Right lung (tissue), 10 donors: ENCODE measurements at places on chromosomes 1 and 21. TPM values are rescaled to one million over a fixed set of nuclear protein-coding genes. Genes with fewer than 3 reads are reported as not detected.

Gene MAP3K21
- 24.8 TPM for polyA plus RNA-seq

Gene TBX15
- 2.4 TPM for polyA plus RNA-seq

Gene SPATA1
- polyA plus RNA-seq = 3.5 TPM

Gene SPATA46
- 0.76 TPM for polyA plus RNA-seq

Gene SLC6A9
- 12.6 TPM for polyA plus RNA-seq

Gene PRAMEF13
- polyA plus RNA-seq = not detected

Gene A3GALT2
- 0.15 TPM for polyA plus RNA-seq

- DNase-seq = no peak
Measured at GRCh38 chr1:37944816-37945215, 2.0 kb downstream of the INPP5B start.

DNA sequence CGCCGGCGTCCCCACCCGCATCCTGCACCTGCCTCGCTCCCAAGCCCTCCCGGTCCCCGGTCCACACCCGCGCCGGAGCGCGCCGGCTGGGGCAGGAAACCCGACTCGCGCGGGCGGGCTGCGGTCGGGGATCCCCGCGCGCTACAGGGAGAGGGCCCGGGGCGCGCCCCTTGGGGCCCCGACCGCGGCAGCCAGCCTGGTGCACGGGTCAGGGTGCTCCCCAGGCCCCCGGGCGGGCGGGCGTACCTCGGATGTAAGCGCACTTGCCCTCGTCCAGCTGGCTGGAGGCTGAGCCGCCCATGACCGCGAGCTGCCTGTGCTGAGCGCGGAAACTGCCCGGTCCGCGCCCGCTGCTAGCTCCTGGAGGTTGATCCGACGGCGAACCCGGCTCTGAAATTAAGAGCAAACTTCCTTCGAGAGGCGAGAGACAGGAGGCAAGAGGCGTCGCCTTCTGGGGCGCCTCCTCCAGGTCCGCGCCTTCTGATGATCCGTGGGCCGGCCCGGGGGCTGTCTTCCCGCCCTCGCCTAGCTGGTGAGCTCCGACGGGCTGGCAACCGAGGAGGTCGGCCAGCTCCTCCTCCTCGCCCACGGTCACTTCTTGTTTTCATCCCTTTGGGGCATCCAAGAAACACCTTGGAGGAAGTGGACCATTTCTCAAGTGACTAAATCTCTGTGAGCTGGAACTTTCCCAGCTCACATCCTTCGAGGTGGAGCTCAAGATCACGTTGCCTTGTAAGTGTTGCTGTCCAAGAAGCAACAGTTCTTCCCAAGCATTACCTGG lies at the start of gene NIBAN1:
TSS of gene NIBAN1 (minus strand) at position 453 of the 781 bp plus-strand sequence. CDS start at position 301, 152 bp downstream.
- DNase-seq = no peak

DNA sequence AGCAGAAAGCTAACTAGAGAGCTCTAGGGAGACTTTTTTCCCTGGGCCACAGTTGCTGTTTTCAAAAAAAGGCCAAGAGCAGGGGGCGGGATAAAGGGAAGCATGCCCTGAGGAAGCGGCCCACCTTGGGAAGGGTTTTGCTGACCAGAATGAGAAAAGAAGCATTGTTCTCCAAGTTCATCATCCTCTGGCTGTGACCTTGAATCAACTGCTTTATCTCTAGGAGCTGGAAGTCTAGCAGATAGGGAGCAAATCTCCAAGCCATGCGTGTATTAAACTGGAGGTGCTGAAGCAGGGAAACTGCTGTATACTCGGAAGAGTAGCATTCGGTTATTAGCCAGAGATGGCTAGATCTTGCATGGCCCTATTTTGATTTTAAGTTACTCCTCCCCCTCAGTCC lies 64.8 kb downstream of the ATP2B4 start:
- no peak for DNase-seq

- no peak for DNase-seq
Measured at GRCh38 chr1:154272999-154273563, 652 bp downstream of the HAX1 start.

DNA sequence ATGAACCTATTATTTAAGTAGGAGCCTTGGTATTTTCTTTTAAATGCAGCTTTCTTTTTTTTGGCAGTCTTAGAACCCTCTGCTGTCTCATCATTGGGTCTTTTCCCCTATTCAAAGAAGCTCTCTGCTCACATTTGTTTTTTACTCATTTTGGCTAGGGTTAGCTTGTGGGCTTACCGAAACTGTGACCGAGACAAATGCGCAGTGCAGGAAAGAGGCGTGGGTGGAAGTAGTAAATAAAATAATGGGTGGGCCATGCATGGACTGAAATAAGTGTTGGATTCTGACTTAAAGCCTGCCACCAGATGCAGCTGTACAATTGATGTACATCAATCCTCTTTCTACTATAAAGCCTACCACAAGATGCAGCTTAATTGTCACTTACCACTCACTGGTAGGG lies 14.7 kb downstream of the XPR1 start:
- DNase-seq = no peak

DNA sequence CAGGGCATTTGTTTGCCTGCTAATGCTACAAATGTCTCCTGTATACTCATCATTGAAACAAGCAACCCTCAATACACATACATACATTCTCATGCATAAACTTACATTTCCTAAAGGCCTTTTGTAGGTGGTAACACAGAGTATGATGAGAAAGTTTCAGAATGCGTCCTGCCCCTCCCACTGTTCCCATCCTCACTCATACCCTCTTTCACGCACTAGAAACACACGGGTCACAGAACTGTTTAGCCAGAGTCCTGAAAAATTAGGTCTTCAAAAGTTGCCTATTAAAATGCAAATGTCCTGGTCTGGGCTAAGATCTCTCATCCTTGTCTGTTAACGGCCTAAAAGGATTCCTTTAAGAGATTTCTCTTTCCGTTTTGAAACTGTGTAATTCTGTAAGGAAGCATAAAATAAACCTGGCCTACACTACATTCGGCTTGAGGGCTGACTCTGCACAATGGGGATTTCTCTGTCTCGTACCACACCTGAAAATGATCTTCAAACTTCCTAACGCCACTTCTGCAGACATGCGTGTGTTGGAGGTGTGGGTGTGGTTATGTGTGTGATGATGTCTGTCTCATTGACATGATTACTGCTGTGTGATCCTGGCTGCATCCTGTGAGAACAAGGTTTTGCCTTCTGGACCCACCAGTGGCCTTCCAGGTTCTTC lies 5.3 kb upstream of the FCER1A start:
- DNase-seq = no peak

DNA sequence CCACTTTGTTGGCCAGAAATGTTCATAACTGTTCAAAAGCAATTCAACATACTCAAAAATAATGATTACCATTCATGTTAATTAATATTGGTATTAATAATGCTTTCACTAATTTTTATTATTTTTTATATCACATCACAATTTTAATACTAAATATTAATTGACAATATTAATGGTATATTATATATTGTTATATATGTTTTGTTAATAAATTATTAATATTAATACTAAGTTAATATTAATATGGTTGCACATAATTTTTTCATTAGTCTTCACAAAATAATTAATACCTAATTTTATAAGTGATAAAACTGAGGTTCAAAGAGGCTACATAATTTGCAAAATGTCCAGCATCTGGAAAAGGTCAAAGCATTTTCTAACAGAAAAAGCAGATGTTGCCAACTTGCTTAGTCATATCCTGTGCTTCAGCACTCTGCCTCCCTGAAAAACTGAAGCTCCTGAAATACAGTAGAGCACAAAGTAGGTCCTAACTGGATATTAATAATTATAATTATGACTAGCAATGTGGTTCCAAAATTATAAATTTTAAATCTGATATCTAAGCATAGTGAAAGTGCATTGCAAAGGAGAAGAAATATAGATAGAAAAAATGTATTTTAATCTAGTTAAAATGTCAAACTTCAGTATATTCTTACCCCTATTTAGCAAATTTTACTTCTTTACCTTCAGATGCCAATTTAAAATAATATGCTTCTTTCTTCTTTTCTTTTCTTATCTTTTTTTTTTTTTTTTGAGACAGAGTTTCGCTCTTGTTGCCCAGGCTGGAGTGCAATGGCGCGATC lies 123.2 kb upstream of the TNFSF4 start:
- no peak for DNase-seq

- DNase-seq = no peak
Measured at GRCh38 chr1:220526294-220526693, 1.6 kb upstream of the MARK1 start.

GRCh38 chr1:60916906-60917305 lies 165.5 kb upstream of the NFIA start:
- DNase-seq = no peak
